ENCODE measurements at places on chromosomes 1 and 21.

DNA sequence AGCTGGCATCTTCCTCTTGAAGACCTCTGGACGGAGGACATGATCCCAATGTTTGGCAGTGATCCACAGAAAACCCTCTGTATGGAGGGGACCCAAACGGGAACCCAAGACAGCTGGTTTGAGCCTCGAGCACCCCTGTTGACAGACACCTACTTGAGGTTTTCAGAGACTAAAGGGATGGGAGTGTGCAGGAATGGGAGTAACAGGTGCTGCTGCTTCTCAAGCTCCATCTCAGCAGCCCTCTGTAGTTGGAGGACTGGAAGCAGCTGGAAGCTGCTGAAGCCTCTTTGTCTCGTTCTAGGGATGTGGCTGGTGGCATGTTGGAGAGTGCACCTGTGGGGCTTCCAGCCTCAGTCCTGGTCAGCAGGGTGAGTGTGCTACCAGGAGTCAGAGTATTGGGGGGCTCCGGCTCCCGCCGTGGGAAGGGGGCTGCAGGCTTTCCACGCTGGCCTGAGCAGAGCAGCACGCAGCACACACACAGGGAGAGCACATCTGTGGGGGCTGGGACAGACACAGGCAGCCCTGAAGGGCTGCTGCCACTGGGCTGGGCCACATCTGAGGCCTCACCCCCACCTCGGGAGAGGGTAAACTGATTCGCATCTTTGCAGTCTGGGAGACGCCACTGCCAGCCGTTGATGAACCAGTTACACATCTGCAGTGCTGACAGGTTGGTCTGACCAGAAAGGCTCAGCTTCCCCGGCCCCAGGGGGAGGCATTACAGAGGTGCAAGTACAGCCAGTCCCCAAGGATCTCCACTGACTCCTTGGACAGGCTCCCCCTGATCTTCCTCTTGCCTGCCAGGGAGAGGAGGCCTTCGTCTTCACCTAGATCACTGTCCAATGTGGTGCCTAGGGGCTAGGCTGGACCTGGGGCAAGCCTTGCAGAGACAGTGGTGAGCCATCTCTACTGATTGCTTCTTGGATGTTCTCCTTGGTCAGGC lies 56.6 kb downstream of the ADSS2 start:
- no peak for DNase-seq

- no peak for DNase-seq
These were observed 327.3 kb upstream of the AJAP1 start for GRCh38 chr1:4327142-4327541.

- DNase-seq, result no peak
These were observed 155.7 kb downstream of the TNFSF18 start for GRCh38 chr1:172895050-172895460.

- no peak for DNase-seq
These were observed 454 bp downstream of the CORT start for GRCh38 chr1:10450156-10450814.

DNA sequence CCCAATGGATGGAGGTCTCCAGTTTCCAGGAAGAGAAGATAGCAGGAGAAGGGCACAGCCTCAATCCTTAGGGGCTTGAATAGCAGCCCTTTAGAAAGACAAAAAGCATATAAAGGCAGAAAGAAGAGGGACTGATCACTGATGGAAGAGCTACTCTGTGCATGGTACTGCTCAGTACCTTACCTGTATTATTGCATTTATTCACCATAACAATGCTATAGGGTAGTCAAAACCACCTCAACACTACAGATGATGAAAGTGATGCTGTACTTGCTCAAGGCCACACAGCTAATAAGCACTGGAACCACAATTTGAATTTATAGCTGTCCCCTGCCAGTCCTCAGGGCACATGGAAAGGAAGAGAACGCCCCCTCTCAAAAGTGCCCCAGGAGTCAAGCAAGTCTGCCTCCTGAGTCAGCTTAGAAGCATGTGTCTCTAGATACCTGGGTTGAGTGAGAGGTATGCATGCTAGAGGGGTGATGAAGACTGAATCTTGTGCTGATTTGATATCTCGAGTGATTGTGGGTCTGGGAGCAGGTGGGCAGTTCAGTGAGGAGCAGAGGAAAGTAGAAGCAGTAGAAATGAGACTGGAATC lies 13.6 kb downstream of the DDAH1 start:
- no peak for DNase-seq

DNA sequence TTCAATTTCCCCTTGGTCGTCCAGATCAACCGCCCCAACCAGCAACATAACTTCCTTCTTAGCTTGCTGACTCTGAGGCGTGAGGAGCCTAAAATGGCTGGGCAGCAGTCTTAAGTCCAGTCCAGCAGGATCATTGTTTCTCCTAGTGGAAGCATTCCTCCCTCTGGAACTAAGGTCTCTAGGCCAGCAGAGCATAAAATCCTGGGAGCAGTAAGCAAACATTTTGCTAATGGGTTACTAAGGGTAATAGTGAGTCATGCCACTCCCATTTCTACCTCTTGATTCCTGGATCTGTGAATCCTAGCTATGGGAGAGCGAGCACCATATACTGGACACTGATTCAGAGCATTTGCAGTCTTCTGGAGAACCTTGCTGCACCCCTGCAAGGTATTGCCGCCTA lies 59.9 kb downstream of the ADSS2 start:
- DNase-seq, result no peak

- DNase-seq, result no peak
These were observed 267.7 kb downstream of the SRGAP2C start for GRCh38 chr1:121452484-121452883.

- DNase-seq, result no peak
These were observed 26.8 kb downstream of the EIF4G3 start for GRCh38 chr1:21149855-21150432.

GRCh38 chr1:86153836-86154235 lies 2.7 kb downstream of the COL24A1 start:
- no peak for DNase-seq
